Effector memory CD4-positive, alpha-beta T cell (primary cell): ENCODE measurements at places on chromosomes 11 and 22.

- H3K4me1 ChIP-seq, result no peaks in the 10 kb centered on the region
- no peak for DNase-seq
- H3K27ac ChIP-seq, result no peak overlapping the region
- H3K36me3 ChIP-seq, result no peaks in the 10 kb centered on the region
- H3K4me3 ChIP-seq, result no peak overlapping the region
Measured at GRCh38 chr11:60944490-60945294, 7.3 kb downstream of the SLC15A3 start.

DNA sequence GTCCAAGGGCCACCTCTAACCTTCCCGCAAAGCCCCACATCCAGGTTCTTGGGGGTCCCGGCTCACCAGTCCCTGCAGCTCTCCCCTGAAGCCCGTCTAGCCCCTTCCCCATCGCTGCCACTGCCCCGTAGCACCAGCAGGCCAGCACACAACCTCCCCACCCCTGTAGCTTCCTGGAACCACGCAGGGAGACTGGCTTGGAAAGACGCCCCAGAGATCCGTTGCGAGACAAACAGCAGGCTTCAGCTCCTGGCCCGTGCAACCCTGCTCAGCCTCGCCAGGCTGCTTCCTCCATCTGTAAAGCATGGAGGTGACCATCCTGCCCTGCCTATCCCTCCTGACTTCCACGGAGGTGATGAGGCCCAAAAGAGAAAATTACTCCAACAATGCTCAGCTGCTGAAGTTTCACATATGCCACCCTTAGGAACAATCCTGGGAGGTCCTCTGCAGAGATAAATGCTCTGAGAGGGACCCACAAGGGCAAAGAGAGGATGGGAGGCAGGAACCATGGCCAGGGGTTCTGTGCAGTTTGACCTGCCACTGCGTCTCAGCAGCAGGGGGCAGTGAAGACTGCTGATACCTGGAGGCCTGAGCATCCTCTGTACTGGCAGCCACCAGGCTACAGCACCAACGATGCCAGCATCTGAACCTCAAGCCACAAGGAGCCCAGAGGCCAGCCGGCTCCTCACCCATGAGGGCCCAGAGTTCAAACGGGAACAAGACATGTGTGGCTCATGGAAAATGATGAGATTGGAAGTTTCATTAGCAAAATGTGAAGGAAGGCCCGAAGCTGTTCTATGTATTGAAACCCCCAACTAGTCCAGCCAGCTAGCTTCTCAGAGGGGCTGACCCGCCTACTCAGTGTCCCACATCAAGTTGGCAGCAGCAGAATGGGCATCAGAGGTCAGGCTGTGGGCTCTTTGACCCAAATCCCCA lies 16.1 kb downstream of the DGCR2 start:
- H3K27ac ChIP-seq, result no peak overlapping the region
- H3K4me1 ChIP-seq, result peaks cover 26% of the 10 kb centered on the region
- DNase-seq, result peak; percentile 22
- no peaks in the 10 kb centered on the region for H3K27me3 ChIP-seq
- H3K36me3 ChIP-seq, result peaks cover under 1% of the 10 kb centered on the region
- H3K4me3 ChIP-seq, result no peak overlapping the region

- no peak overlapping the region for H3K4me3 ChIP-seq
- no peaks in the 10 kb centered on the region for H3K27me3 ChIP-seq
- H3K27ac ChIP-seq, result no peak overlapping the region
Measured at GRCh38 chr22:41043722-41044121, 48.7 kb upstream of the EP300 start.

GRCh38 chr22:29306175-29306834 lies at the start of gene GAS2L1:
TSS of gene GAS2L1 (plus strand) at chr22:29306650. CDS start at chr22:29308106, 1,456 bp downstream.
- peak; percentile 13 for DNase-seq
- no peaks in the 10 kb centered on the region for H3K27me3 ChIP-seq
- H3K36me3 ChIP-seq, result no peaks in the 10 kb centered on the region
- peak within 1 kb of the TSS; percentile 21 for H3K27ac ChIP-seq
- peak within 1 kb of the TSS; percentile 73 for H3K4me3 ChIP-seq

- no peaks in the 10 kb centered on the region for H3K36me3 ChIP-seq
- H3K4me3 ChIP-seq, result no peak overlapping the region
- no peak overlapping the region for H3K27ac ChIP-seq
- no peak for DNase-seq
- no peaks in the 10 kb centered on the region for H3K27me3 ChIP-seq
Measured at GRCh38 chr11:124923296-124923695, 4.2 kb downstream of the HEPN1 start.

GRCh38 chr11:73129198-73129597 lies 12.9 kb downstream of the FCHSD2 start:
- H3K4me3 ChIP-seq, result no peak overlapping the region
- H3K4me1 ChIP-seq, result no peaks in the 10 kb centered on the region
- no peak for DNase-seq
- H3K27ac ChIP-seq, result no peak overlapping the region

GRCh38 chr11:8959546-8960166 lies 4.6 kb downstream of the TMEM9B start:
- DNase-seq, result no peak
- no peak overlapping the region for H3K27ac ChIP-seq
- peaks cover 10% of the 10 kb centered on the region for H3K36me3 ChIP-seq
- H3K27me3 ChIP-seq, result no peaks in the 10 kb centered on the region

DNA sequence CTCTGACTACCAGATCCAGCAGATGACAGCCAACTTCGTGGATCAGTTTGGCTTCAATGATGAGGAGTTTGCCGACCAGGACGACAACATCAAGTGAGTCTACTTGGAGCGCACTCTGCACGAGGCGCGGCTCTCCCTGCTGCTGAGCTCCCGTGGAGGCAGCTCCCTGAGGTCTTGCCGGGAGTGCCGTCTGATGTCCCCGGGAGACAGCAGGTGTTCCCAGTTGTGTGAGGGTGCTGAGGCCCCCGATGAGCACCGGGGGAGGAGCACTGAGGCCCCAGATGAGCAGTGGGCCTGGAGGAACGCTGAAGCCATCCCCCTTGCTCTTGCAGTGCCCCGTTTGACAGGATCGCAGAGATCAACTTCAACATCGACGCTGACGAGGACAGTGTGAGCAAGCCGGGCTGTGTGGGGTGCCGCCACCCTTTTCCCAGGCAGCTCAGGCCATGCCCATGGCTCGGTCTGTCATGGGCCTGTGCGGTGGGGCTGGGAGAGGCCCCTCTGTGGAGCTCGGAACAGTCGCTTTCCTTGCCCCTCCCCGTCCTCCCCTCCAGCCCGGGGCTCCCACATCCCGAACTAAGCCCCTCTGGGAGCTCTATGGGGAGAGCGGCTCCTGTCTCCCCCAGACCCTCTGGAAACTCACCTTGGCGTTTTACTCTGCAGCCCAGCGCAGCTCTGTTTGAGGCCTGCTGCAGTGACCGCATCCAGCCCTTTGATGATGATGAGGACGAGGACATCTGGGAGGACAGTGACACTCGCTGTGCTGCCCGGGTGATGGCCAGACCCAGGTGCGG lies 37.1 kb downstream of the SBF1 start:
- no peaks in the 10 kb centered on the region for H3K27me3 ChIP-seq
- peaks cover 56% of the 10 kb centered on the region for H3K36me3 ChIP-seq
- H3K27ac ChIP-seq, result no peak overlapping the region
- no peaks in the 10 kb centered on the region for H3K4me1 ChIP-seq
- DNase-seq, result no peak

DNA sequence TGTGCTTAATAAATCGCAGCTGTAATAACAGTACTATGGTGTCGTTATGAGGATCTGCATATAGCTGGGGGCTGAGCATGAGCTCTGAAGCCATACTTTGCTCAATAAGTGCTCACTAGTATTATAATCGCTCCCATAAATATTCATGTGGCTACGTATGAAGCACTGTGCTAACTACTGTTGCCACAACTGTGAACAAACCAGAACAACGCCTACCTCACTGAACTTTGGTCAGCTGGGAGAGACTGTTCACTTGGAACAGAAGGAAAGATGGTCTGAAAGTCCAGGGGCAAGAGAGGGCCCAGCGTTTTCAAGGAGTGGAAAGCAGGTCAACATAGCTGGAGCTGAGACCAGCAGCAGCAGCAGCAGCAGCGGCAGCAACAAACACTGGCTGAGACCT lies 141.6 kb downstream of the EFCAB6 start:
- no peaks in the 10 kb centered on the region for H3K27me3 ChIP-seq
- H3K36me3 ChIP-seq, result no peaks in the 10 kb centered on the region
- H3K4me3 ChIP-seq, result no peak overlapping the region
- no peak overlapping the region for H3K27ac ChIP-seq
- DNase-seq, result no peak

DNA sequence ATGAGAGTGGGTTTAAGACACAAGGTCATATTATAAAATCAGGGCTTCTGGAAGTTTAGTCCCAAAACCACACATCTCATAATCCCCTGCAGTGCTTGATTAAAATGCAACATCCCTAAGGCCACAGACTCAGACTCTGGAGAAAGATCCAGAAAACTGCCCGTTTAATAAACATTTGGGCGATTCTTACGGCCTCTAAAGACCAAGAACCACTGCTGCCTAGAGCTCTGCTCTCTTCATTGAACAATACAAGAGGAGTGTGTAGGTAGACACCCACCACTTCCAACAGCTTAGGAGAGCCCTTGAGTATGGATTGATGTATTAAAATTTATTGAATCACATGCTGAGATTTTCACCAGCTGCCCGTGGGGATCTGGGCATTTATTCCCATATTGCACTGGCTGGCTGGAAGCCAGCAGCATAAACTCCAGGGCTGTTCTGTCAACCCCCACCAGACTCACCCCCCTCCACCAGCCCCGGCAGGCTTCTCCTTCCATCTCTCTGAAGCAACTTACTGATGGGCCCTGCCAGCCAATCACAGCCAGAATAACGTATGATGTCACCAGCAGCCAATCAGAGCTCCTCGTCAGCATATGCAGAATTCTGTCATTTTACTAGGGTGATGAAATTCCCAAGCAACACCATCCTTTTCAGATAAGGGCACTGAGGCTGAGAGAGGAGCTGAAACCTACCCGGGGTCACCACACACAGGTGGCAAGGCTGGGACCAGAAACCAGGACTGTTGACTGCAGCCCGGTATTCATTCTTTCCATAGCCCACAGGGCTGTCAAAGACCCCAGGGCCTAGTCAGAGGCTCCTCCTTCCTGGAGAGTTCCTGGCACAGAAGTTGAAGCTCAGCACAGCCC lies 749 bp upstream of the BEST1 start:
- no peak overlapping the region for H3K4me3 ChIP-seq
- H3K27me3 ChIP-seq, result no peaks in the 10 kb centered on the region
- H3K36me3 ChIP-seq, result no peaks in the 10 kb centered on the region
- H3K27ac ChIP-seq, result no peak overlapping the region

DNA sequence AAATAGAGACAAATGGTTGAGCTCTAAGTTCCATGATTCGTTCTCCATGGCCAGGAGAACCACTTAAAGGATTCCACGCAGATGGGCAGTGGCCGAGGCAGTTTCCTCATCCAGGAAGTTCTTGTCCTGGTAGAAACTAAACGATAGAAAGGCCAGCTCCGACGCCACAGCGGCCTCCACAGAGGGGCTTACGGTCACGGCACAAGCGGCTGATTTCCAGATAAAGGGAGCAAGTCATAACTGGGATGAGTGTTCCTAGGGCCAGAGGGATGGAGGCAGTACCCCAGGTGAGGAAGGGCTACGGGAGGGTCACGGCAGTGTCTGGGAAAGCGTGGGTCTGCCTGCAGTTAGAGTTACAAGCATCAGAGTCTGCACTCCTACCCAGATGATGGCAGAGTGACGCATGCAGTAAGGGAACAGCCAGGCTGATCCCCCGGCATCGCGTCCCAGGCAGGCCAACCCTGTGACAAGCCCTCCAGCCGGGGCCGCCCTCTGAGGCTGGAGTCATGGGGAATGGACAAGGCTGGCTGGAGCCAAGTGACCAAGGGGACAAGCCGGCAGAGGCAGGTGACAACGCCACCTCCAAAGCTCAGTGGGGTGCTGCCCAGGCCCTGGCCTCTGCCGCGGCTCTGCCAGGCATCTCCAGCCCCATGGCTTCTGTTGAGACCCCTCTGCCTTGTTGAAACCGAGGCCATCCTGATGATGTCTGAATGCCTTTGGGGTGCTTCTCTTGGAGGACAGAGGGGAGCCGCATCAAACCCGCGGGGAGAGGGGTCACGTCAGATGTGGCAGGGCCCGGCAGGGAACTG lies 475.1 kb downstream of the BRD1 start:
- H3K4me1 ChIP-seq, result no peaks in the 10 kb centered on the region
- no peak for DNase-seq
- H3K27me3 ChIP-seq, result no peaks in the 10 kb centered on the region
- no peak overlapping the region for H3K27ac ChIP-seq
- H3K36me3 ChIP-seq, result no peaks in the 10 kb centered on the region
- H3K4me3 ChIP-seq, result no peak overlapping the region

DNA sequence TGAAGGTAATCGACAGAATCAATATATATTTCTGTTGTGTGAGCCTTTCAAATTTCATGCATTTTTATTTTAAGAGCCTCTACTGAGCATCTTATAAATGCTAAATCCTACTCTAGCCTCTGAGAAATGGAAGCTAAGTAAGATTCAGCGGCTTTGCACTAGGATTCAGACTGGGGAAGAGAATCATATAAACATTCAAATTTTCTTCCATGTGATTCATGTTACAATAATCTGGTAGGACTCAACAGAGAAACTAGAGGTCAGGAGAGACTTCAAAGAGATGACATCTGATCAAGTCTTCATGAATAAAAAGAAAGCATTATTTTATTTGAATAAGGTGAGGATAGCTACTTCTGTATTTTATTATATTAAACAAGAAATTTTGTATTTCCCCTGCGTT lies 538.9 kb downstream of the DLG2 start:
- no peak overlapping the region for H3K27ac ChIP-seq
- no peak for DNase-seq
- no peaks in the 10 kb centered on the region for H3K36me3 ChIP-seq
- H3K4me1 ChIP-seq, result no peaks in the 10 kb centered on the region

GRCh38 chr11:133409799-133410198 lies 122.5 kb downstream of the OPCML start:
- H3K27me3 ChIP-seq, result no peaks in the 10 kb centered on the region
- H3K4me1 ChIP-seq, result no peaks in the 10 kb centered on the region
- H3K27ac ChIP-seq, result no peak overlapping the region
- no peaks in the 10 kb centered on the region for H3K36me3 ChIP-seq

GRCh38 chr11:86755146-86755545 lies 45.2 kb upstream of the PRSS23 start:
- H3K4me1 ChIP-seq, result no peaks in the 10 kb centered on the region
- H3K36me3 ChIP-seq, result no peaks in the 10 kb centered on the region

- no peaks in the 10 kb centered on the region for H3K36me3 ChIP-seq
- no peak for DNase-seq
- H3K4me1 ChIP-seq, result no peaks in the 10 kb centered on the region
- H3K4me3 ChIP-seq, result no peak overlapping the region
- peaks cover 2% of the 10 kb centered on the region for H3K27me3 ChIP-seq
Measured at GRCh38 chr11:86214710-86215109, 29.8 kb upstream of the EED start.

DNA sequence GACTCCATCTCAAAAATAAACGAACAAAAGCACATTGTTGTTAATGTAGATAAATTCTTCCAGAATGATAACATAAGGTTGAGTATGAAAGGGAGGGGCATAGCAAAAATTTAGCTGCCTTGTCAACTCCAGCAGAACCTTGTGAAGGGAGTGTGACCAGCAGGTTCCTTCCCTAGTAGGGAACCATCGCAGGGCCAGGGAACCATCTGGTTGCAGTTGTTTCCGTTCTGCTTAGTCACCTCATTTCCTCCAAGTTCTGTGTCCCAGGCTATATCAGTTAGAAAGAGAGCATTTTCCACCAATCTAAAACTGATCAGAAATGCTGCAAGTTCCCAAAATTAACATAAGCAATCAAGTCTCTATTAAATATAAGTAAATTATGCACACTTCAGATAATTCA lies 126.7 kb upstream of the BLID start:
- no peak overlapping the region for H3K4me3 ChIP-seq
- H3K27ac ChIP-seq, result no peak overlapping the region
- H3K4me1 ChIP-seq, result no peaks in the 10 kb centered on the region
- no peaks in the 10 kb centered on the region for H3K27me3 ChIP-seq

- H3K27ac ChIP-seq, result no peak overlapping the region
- peaks cover 45% of the 10 kb centered on the region for H3K36me3 ChIP-seq
- no peak for DNase-seq
Measured at GRCh38 chr22:24564376-24565058, 8.7 kb downstream of the SNRPD3 start.
